ENCODE measurements at places on chromosomes 6 and 20. TPM values are rescaled to one million over a fixed set of nuclear protein-coding genes. Genes with fewer than 3 reads are reported as not detected.

The RBPJL gene
- total RNA-seq = not detected

The CTCFL gene
- not detected for total RNA-seq

The CST2 gene
- total RNA-seq = not detected

DNA sequence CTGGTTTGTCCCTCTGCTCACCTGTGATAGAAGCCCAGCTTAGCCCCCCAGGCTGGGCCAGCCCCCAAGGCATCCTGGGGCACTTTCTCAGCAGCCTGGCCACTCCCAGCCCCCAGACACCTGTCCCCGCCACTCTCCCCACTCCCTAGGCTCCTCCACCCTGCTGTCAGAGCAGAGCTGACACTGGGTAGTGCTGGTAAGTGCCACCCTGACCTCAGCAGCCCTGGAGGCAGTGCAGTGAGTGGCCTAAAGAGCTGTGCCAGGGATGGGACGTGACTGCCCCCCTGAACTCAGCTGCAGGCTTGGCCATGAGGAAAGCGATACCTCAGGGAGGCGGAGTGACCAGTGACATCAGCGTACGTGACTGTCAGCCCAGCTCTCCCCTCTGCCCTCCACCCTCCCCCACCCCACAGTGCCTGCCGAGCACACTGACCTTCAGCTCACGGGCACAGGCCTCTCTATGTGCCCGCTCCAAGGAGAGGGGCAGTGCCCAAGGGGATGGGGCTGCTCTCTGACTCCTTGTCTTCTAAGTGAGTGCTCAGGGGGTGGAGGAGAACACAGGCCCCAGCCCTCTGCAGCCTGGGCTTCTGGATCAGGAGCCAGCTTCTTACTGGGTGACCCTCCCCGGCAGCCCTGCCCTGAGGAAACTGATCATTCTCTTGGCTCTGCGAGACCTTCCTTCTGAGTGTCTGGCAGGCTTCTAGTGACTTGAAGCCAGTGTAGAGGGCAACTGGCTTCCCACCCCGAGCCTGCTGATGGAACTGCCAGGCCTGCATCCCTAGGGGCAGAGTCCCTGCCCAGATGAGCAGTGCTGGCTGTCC lies 172.7 kb downstream of the MRPL14 start:
- DNase-seq = no peak

DNA sequence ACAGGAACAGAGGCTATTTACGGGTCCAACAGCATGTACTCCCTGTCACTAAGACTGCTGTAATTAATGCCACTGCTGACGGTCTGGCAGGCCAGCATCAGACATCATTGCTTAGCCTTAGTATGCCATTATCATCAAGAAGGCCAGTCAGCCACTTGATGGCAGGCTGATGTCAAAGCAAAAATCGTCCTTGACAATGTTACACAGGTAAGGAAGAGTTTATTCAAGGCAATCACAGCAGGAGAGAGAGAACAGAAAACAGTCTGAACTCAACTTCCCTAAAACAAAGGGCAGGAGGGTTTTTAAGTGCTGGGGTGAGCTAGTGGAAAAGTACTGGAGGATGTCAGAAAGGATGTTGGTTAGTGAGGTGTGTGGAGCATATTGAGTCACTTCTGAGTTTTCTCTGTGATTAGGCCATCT lies 25.1 kb downstream of the FKBP1C start:
- no peak for DNase-seq

- no peak for DNase-seq
Observed at GRCh38 chr20:35248641-35249475, 22.4 kb downstream of the MMP24 start.

- no peak for DNase-seq
Observed at GRCh38 chr20:33411242-33411641, 9.9 kb upstream of the CDK5RAP1 start.

DNA sequence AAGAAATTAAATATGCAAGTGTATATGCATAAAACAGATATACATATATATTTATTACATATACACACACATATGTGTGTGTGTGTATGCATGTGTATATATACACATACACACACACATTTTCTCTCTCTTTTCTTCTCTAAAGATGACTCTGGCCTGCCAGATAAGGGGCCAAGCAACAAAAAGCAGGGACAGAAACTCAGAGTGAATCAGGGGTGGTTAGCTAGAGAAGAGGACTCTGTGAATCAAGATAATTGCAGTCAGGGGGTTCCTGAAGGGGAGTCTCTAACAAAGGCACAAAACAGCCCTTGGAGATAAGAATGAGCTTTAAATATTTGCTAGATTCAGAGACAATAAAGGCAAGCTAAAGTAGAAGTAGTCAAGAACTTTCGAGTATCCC lies 650.5 kb downstream of the UTRN start:
- DNase-seq = no peak

DNA sequence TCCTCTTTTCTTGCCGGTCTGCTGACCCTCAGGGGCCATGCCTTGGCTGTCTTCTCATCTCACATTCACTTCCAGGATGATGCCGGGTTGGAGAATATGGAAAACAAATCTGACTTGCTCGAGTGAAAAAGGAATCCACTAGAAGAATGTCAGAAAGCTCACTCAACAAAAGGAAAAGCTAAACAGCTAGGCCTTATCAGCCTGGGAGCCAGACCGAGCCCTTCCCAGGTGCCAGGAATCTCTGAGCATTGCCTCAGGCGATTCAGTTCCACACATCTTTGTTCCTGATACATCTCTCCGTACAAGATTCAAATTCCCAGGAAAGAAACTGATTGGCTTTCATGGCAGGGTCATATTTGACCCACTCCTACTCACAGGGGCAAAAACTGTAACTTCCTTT lies 9.2 kb upstream of the OSER1 start:
- DNase-seq = no peak

- no peak for DNase-seq
Observed at GRCh38 chr20:48531505-48531904, 296.3 kb downstream of the PREX1 start.

GRCh38 chr6:17167327-17167979 lies 65.6 kb downstream of the STMND1 start:
- DNase-seq = no peak

GRCh38 chr20:57161478-57162361 lies 104.7 kb downstream of the BMP7 start:
- DNase-seq = no peak

DNA sequence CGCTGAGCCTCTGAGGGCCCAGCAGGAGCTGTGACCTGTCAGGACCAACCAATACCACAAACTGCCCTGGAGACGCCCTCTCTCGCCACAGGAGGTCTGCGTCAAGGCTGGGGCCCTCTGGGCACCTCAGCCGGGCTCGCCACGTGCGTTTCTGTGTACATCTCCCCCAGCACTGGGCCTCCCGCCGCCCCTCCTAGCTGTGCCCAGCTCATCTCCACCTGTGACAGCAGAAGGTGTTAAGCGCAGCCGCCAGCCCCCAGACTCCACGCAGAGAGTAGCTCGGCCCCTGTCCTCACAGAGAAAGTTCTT lies 91.4 kb downstream of the TAF4 start:
- DNase-seq = no peak

DNA sequence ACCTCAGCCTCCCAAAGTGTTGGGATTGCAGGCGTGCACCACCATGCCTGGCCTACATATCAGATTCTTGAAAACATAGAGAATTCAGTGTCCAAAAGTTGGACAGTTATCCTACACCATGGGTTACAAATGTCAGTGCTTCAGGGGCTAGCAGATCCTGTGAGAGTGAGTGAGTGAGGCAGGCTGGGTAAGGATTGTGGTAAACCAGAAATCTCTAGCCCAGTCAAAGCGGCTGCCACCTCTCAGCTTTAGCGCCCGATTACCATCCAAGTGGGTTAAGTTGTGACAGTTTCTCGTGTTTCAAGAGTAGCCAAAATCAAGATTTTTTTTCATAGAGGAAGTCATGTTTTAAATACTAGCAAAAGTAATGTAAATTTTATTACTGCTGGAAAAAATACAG lies 21.9 kb upstream of the CSE1L start:
- DNase-seq = no peak

GRCh38 chr6:154367839-154368695 lies 11.5 kb upstream of the IPCEF1 start:
- no peak for DNase-seq

DNA sequence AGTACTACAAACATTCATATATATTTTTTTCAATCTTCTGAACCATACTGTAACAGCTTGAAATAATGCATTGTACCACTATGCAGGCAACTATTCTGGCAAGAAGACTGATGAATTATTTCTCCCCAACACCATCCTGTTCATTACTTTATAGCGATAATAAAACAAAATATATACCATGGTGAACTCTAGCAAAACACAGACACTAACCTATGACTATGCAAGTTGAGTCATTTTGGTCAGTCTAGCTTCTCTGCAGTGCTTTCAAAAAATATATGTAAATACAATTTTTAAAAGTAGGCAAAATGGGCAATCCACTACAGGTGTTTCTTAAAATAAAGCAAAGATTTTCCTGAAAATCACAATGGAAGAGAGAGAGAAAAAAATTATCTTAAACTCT lies 20.3 kb downstream of the PHIP start:
- no peak for DNase-seq

GRCh38 chr6:170003027-170003426 lies 251.6 kb downstream of the ERMARD start:
- no peak for DNase-seq

DNA sequence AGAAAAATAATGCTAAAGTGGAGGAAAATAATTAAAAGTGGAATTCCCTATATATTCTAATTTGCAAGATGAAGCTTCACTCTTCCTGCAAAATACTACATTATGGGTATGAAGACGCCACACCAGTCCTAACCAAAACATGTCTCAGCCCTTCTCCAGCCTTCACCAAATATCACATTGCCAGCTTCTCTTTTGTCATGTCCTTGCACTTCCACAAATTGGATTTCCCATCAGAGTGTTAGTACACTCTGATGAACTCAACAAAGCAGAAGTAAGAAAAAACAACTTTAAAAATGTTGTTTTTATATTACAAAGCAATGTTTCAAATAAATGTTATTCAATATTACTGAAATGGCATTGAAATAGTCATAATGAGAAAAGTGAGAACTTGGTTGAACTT lies 62.4 kb upstream of the RNF146 start:
- no peak for DNase-seq

- no peak for DNase-seq
Observed at GRCh38 chr6:100452998-100453397, 11.7 kb downstream of the SIM1 start.

- no peak for DNase-seq
Observed at GRCh38 chr6:46420921-46421638, 70.2 kb downstream of the RCAN2 start.

DNA sequence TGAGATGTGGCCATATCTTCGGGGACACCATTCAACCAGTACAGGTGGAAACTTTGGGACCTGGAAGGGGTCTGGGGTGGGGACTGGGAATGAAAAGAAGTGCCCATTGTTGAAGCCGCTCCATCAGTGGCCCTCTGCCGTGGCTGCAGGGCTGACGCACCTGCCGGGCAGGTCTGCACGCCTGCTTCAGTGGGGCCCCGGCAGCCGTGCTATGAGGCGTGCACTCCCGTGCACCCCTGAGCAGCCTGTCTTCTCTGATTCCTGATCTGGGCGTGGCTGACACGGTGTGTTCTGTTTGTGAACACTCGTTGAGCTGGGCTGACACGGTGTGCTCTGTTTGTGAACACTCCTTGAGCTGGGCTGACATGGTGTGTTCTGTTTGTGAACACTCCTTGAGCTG lies 155.9 kb downstream of the TAF4 start:
- DNase-seq = no peak

- no peak for DNase-seq
Observed at GRCh38 chr20:55937283-55937682, 68.0 kb downstream of the CBLN4 start.

DNA sequence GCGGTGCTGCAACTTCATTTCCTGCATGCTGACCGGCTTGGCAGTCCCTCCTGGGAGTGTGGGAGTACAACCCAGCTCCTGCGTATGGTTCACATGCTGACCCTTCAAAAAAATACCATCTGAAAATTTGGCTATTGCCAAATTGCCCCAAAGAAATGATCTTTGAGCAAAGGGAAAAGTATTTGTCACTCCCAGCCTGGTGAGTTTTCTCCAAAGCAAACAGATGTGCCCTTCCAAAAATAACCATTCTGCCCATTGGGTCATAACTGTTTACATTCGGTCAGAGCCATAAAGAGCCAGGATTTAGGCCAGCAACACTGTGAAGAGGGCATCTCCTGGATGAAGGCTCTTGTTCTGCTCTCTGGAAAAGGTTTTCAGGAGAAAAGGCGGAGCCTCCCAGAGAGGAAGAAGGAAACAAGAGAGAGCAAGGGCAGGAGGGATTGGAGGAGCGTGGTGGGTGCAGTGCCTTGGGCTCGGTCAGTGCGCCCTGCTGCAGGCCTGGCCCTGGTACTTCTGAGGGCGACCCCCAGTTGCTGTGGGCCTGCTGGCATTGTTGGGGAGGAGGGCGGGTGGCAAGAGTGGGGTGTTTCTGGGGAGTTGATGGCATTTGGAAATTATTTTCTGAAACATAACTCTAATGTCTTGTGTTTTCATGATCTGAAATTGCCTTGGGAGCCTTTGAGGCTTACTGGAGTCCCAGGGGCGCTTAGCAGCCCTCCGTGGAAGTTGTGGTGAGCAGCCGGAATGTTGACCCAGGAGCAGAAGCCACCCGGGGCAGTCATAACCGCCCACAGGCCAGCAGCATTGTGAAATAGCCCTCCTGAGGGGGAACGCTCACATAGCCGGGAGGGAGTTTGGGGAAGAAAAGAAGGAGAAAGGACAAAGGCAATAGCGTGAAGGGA lies 248.4 kb downstream of the MYLK4 start:
- DNase-seq = no peak

GRCh38 chr6:124123617-124124209 lies 320.0 kb downstream of the NKAIN2 start:
- DNase-seq = no peak

- no peak for DNase-seq
Observed at GRCh38 chr20:4814696-4815252, 93.1 kb downstream of the PRND start.
